Breast epithelium (tissue), 4 donors: ENCODE measurements at places on chromosomes 4 and X. TPM values are rescaled to one million over a fixed set of nuclear protein-coding genes. Genes with fewer than 3 reads are reported as not detected.

Gene BEX5
- total RNA-seq = 5.3 TPM

Gene NHS
- total RNA-seq = 11.2 TPM

Gene USP17L24
- total RNA-seq = not detected

- DNase-seq = no peak
Measured at GRCh38 chrX:18377796-18378195, 23.3 kb upstream of the SCML2 start.

GRCh38 chr4:29852537-29852936 lies 867.6 kb upstream of the PCDH7 start:
- no peak for DNase-seq

DNA sequence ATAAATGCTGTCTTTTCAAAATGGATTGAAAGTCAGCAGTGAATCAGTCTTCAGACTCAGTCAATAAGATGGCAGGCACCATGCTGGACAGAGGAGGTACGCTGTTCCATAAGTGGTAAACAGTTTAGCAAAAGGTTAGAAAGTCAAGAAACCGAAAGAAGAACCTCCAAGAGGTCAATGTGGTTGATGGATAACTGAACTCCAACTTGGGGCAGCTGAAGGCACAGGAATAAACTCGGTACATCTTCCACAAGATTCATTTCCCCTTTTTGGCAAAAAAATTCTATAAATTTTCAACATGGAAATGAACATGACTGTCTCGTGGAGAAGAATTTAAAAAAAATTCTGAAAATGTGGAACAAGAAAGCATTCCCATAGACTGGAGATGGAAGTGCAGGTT lies 18.4 kb upstream of the SEL1L3 start:
- DNase-seq = no peak

DNA sequence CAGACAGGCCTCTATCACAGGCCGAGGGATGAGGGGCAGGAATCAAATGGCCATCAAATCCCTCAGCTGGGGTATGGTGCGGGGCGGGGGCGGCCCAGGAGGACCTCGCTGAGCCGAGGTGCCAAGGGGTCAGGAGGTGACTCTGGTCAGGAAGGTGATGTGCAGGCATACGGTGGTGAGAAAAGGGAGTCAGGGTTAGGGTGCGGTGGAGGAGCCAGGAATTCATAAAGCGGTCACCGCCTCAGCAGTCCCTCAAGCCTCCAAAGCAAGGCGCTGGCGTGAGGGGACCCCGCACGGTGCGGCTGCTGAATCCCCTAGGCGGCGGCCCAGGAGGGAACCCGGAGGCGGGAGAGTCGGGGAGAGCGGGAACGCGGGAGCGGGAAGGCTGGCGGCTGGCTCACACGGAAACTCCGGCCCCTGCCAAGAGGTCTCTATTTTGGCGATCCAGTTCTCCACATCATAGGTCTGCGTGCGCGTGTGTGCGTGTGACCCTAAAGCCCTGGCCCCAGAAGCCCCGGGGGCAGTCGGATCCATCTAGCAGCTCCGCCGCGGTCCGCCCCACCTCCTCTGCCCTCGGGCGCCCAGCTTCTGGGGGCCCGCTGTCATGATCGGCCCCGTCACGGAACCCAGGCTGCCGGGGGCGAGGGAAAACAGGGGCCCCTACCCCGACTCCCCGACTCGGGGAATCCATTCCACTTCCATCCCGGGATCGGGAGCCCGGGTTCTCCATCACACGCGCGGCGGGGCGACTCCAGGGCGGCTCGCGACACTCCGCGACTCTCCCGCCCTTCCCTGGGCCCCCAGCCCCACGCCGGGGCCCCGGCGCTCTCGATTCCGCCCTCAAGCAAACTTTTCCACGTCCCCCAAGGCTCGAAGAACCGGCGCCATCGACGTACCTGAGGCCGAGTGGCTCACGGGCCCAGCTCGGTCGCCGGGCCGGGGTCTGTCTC lies 593 bp downstream of the ELF4 start:
- no peak for DNase-seq

GRCh38 chrX:39519030-39519488 lies 578.7 kb downstream of the BCOR start:
- DNase-seq = no peak

- DNase-seq = no peak
Measured at GRCh38 chr4:55615008-55615407, 21.1 kb downstream of the NMU start.

- DNase-seq = no peak
Measured at GRCh38 chr4:23932901-23933308, 43.1 kb upstream of the PPARGC1A start.

- DNase-seq = no peak
Measured at GRCh38 chr4:8377103-8378075, 63.1 kb downstream of the ACOX3 start.
